ENCODE measurements at places on chromosomes 1 and 21.

DNA sequence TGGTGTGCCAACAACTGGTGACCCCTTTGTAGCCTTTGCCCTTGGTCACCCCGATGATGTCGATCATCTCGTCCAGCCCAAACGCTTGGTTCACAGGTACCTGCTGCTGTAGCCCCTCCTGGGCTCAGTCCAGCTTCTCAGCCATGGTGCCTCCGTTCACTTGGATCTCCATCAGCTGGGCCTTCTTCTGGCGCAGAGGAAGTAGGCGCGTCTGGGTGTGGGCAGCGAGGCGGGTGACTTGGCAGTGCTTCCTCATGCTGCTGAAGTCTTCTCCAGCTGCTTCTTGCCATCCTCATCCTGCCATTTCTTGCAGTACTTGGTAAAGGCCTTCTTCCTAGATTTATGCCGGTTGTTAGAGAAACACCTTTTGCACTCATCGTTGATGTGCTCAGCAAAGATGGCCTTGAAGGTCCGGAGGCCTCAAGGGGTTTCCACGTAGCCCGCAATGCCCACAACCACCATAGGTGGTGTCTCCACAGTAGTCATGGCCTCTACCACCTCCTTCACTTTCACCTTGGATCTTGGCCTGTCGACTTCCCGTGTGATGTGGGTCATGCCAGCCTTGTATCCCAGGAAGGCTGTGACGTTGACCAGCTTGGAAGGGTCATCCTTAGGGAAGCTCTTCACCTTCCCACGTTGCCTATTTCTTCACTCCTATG is 13.0 kb downstream of the DOP1B start:
- no peak for DNase-seq

- DNase-seq = no peak
Observed at GRCh38 chr1:30798389-30799232, 41.0 kb upstream of the LAPTM5 start.

DNA sequence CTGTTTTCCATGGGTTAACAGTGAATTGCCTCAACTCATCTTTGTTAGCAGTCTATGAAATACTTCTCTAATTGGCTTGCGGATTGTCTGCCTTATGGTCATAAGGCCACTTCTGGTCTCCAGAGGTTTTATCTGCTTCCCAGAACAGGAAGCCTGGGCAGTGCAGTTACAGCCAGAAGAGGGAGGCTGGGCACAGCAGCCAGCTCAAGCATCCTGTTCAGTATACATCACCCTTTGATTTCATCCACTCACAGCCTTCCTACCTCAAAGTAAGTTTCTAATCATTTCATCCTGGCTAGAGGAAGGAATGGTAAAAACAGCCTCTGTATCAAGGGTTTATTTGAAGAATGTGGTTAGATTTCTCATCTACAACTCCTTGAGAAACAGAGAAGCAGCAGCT is 311.5 kb upstream of the DEPDC1 start:
- no peak for DNase-seq

- DNase-seq = no peak
Observed at GRCh38 chr21:18545908-18546307, 142.3 kb upstream of the TMPRSS15 start.

- peak; percentile 94 for DNase-seq
Observed at GRCh38 chr1:160261893-160262794, at the start of gene DCAF8. DCAF8 (minus strand) TSS chr1:160262549; CDS start chr1:160244008, 18,541 bp downstream.

- DNase-seq = no peak
Observed at GRCh38 chr21:17554679-17555465, 42.0 kb downstream of the CXADR start.

GRCh38 chr1:85289207-85289847 is 12.9 kb upstream of the BCL10 start:
- no peak for DNase-seq

DNA sequence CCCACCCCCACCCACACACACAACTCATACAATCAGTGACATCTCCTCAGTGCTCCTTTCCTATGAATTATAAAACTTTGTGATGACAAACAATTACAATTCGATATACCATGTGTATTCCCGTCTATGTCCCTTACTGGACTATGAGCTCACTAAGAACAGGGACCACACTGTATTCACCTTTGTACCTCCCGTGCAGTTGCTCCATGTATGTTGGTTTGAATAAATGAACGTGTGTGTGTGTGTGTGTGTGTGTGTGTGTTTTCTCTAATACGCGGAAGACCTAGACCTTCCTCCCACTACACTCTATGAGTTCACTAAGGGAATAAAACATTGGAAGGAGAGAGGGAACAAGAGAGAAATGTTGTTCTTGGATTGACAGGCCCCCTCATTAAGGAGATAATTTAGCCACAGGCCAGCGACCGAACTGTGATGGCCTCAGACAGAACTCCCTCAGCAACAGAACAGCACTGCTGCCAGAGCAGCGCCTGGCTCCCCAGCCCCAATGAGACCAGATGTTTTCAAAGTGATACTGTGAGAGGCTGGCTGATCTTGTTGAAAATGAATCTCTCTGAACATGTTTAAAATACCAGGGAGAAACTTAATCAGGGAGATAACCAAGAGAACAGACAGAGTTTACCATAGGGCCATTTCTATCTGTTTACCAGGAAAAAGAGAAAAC is 21.7 kb downstream of the BCAR3 start:
- DNase-seq = no peak

DNA sequence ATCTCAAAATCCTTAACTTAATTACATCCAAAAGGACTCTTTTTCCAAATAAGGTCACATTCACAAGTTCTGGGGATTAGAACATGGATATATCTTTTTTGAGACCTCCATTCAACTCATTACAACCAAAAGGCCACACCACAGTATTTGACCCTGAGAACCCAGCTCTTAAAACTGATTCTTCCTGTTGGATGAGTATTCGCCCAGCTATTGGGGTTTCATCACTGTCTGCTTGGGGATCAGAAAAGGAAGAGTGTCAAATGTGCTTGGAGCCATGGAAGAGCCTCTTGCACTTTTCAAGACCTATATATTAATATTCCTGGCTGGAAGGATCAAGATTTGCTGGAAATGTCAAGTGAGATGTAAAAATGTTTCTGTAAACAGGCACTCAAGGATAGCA is 5.4 kb upstream of the TINAGL1 start:
- no peak for DNase-seq

GRCh38 chr1:116514708-116515525 is 55.9 kb downstream of the CD58 start:
- DNase-seq = no peak

DNA sequence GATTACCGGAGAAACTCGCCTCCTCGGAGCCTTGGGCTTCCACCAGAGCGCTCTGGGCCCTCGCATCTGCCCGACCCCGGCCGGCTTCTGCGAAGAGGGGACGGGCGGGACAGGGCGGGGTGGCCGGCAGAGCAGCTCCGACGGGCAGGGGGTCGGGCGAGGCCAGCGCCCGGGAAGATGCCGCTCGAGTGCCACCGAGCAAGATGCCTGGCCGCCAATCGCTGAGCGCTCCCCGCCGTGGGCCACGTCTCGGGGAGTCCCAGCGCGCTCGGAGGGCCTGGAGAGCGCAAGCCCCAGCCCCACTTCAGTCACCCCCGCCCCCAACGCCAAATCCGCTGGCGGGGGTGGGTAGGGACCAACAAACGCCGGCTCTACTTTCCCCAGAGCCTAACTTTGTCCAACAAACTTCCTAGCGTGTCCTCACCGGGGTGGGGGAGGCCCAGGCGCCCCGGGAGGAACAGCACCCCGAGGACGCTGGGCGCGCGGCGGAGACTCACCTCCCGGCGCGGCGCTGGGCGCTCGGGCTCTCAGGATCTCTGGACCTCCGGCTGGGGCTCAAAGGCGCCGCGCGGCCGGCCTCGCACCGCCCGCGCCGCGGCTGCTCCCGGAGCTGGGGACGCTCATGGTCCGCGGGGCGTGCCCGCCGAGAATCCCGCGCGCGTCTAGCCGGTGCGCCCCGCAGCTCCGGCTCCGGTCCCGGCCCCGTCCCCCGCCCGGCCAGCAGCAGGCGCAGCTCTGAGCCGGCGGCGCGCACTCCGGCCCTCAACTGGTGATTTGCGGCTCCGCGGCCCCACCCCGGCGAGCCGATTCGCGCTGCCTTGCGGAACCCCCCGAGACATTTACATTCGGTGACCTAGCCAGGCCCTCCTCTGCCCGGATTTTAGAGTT is at the start of gene BCAR3:
BCAR3 (minus strand) TSS at position 737 of the 888 bp plus-strand sequence. CDS start 6,907 bp downstream, outside the sequence.
- DNase-seq = no peak

- no peak for DNase-seq
Observed at GRCh38 chr1:222616525-222616924, 1.4 kb upstream of the MIA3 start.
